ENCODE measurements at places on chromosomes 3 and 15.

DNA sequence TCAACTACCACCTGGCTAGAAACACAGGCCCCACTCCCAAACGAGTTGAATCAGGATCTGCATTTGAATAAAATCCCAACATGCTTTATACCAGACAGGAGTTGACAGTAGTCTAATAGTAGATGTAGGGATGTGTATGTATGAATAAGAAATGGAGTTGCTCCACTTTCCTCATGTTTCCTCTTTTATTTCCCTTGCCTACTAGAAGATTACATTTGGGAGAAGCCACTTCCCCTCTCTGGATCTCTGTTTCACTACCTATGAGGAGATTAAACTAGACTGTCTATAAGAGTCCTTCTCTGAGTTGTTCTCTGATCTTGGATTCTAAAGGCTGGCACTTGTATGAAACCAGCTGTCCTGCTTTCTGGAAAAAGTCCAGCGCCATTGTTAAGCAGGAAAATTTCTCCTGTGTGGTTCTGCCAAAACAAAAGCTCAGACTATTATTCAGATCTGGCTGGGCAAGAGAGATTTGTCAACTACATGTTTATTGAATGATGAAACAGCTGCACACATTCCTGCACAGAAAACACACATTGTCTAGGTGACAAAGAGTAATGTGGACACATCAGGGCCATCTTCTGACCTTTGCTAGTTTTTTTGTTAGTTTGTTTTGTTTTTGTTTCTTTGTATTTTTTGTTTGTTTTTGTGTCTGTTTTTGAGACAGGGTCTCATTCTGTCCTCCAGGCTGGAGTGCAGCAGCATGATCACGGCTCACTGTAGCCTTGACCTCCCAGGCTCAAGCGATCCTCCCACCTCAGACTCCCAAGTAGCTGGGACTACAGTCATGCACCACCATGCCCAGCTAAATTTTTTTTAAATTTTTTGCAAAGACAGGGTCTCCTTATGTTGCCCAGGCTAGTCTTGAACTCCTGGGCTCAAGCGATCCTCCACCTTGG, 29.9 kb downstream of the ACP3 start:
- no peak for DNase-seq
- no peak overlapping the region for H3K4me3 ChIP-seq
- no peak overlapping the region for H3K27ac ChIP-seq
- no peaks in the 10 kb centered on the region for H3K4me1 ChIP-seq

DNA sequence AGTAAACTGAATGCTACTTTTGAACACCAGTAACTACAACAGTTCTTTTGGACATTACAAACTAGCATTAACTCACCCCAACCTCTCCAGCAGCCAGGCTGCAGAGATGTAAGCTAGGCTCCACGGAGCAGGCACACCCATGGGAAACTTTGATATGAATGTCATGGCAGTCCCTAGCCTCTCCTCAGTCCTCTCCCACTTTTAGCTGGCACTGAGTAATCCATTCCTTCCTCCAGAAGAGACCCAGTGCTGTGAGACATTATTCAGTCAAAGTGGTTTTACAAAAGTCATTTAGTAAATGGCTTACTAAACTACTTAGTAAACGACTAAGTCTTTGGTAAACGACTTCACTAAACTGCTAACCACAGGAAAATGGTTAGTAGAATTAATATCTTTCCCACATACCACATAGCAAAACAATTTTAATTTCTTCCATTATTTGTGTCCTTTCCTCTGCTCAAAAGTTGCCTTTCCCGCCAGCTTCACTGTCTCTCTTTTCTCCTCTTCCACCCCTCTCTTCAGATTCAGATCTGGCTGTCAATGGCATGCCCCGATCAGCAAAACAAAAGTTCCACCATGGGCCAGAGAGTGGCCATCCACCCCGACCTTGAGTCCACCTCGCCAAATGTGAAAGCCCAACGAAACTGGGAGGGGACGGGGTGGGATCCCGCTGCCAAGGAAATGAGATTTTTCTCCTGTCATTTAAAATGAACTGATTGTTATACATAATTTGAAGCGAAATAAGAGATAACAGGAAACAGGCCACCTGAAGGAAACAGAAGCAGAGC, 67.5 kb upstream of the TJP1 start:
- no peak overlapping the region for H3K27ac ChIP-seq
- DNase-seq: no peak
- H3K36me3 ChIP-seq: no peaks in the 10 kb centered on the region
- no peaks in the 10 kb centered on the region for H3K4me1 ChIP-seq
- peaks cover 5% of the 10 kb centered on the region for H3K27me3 ChIP-seq
- no peak overlapping the region for H3K4me3 ChIP-seq

DNA sequence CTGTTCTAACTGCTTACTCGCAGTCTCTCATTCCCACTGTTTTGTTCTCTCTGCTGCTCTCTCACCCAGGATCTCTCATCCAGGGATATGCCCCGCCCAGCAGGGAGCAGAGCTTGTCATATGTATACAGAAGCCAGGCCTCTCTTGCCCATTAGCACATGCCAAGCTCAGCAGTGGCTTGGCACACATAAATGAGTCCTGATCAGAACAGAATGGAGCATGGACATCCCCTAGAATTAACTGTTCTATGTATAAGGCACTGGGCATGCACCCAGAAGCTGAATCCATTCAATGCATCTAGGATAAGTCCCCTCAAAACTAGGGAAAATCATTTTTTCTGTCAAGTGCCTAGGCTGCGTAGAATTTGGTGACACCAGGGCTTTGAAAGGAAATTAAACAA, 61.6 kb downstream of the IGSF11 start:
- no peak overlapping the region for H3K4me3 ChIP-seq
- H3K36me3 ChIP-seq: no peaks in the 10 kb centered on the region
- peaks cover 8% of the 10 kb centered on the region for H3K27me3 ChIP-seq
- peaks cover 12% of the 10 kb centered on the region for H3K4me1 ChIP-seq
- no peak overlapping the region for H3K27ac ChIP-seq
- DNase-seq: no peak

GRCh38 chr3:61134532-61134931, 116.7 kb downstream of the FHIT start:
- no peak overlapping the region for H3K27ac ChIP-seq
- H3K4me3 ChIP-seq: no peak overlapping the region
- no peaks in the 10 kb centered on the region for H3K4me1 ChIP-seq
- no peaks in the 10 kb centered on the region for H3K27me3 ChIP-seq
- H3K36me3 ChIP-seq: no peaks in the 10 kb centered on the region

GRCh38 chr3:99470841-99471240, 167.6 kb upstream of the COL8A1 start:
- DNase-seq: no peak
- no peaks in the 10 kb centered on the region for H3K36me3 ChIP-seq
- H3K27ac ChIP-seq: no peak overlapping the region

GRCh38 chr15:58419803-58420524, 11.8 kb upstream of the LIPC start:
- H3K36me3 ChIP-seq: peaks cover 7% of the 10 kb centered on the region
- no peak overlapping the region for H3K4me3 ChIP-seq
- no peaks in the 10 kb centered on the region for H3K27me3 ChIP-seq
- peaks cover 3% of the 10 kb centered on the region for H3K4me1 ChIP-seq
- no peak for DNase-seq

- H3K27ac ChIP-seq: no peak overlapping the region
- no peaks in the 10 kb centered on the region for H3K27me3 ChIP-seq
- no peaks in the 10 kb centered on the region for H3K36me3 ChIP-seq
- no peak for DNase-seq
These were observed 196.1 kb downstream of the GOLGA6L6 start for GRCh38 chr15:20345401-20345958.
